ENCODE measurements at places on chromosomes 1 and 21.

DNA sequence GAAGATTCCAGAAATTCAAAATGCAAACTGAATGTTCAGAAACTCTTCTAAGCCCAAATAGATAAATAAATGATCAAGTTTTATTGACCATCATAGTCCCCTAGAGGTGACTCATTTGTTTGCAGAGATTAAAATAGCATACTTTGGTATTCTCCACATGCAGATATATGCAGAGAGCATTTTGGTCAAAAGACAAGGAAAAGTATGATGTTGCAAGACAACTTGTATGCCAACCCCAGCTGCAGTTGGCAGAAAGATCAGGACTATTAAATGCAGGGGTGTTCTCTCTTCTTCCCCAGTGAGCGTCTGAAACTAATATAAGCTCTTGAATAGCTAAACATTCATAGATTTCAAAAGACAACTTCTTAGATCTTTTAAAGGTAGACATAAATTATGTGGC, 404.9 kb downstream of the LTN1 start:
- no peak for DNase-seq

- DNase-seq = no peak
Observed at GRCh38 chr1:202288177-202288576, 53.6 kb downstream of the UBE2T start.

GRCh38 chr21:28795251-28795650, 197.4 kb downstream of the LTN1 start:
- no peak for DNase-seq

DNA sequence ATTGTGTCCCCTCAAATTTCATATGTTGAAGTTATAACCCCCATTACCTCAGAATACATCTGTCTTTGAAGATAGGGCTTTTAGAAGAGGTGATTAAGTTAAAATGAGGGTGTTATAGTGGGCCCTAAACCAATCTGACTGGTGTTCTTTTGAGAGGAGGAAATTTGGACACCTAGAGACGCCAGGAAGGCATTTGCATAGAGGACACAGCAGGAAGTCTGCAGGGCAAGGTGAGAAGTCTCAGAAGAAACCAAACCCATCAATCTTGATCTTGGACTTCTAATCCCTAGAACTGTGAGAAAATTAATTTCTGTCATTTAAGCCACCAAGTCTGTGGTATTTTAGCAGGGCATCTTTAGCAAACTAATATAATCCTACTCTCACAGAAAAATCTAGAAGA, 13.0 kb downstream of the GOLPH3L start:
- DNase-seq = no peak

DNA sequence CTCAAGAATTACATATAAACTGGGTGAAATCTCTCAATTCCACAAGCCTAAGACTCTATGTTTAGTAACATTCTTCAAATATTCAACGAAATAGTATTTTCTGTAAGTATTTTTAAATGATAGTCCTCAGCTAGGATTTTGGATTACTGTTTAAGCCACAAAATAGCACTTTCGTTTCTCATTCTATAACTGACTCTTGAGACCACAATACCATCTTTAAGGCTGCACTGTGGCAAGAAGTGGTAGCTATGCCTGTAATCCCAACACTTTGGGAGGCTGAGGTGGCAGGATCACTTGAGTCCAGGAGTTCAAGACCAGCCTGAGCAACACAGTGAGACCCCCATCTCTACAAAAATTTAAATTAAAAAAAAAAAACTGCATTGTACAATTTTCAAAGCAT, 126.7 kb downstream of the CDC42BPA start:
- DNase-seq = no peak

GRCh38 chr1:199226163-199226562, 587.3 kb downstream of the PTPRC start:
- peak; percentile 85 for DNase-seq

DNA sequence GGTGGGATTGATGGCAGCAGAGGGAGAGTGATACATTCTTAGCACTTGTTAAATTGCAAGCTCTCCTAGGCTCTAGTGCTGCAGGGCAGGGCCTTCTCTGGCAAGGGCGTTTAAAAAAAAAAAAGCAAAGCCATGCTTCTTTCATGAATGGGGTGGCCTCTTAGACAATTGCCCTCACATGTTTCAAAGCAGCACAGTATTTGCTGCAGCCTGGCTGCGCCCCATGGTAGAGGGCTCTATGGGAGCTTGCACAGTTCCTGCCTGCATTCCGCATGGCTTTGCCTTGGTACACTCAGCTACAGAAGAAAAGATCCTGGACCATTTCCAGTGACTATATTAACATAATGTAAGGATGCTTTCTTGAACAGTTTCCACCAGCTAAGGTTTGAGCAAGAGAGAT, 267.2 kb downstream of the ZNF648 start:
- no peak for DNase-seq

DNA sequence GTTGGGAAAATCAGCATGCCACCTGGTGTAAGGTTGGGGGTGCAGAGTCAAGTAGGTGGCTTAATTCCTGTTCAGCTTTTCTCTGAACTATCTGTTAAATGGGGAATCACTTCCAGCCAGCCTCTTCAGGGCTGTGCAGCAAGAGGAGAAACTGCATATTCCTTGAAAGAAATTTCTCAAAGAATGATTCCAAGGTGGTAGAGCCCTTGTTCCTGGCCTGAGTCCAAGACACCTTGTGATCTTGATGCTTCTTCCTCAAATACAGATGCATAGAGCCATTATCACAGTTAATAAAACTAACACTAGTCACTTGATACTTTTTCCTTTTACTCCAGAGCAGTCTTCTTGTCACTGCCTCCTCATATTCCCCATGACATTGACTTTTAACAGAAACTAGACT, 5.2 kb downstream of the TXLNA start:
- DNase-seq = no peak

DNA sequence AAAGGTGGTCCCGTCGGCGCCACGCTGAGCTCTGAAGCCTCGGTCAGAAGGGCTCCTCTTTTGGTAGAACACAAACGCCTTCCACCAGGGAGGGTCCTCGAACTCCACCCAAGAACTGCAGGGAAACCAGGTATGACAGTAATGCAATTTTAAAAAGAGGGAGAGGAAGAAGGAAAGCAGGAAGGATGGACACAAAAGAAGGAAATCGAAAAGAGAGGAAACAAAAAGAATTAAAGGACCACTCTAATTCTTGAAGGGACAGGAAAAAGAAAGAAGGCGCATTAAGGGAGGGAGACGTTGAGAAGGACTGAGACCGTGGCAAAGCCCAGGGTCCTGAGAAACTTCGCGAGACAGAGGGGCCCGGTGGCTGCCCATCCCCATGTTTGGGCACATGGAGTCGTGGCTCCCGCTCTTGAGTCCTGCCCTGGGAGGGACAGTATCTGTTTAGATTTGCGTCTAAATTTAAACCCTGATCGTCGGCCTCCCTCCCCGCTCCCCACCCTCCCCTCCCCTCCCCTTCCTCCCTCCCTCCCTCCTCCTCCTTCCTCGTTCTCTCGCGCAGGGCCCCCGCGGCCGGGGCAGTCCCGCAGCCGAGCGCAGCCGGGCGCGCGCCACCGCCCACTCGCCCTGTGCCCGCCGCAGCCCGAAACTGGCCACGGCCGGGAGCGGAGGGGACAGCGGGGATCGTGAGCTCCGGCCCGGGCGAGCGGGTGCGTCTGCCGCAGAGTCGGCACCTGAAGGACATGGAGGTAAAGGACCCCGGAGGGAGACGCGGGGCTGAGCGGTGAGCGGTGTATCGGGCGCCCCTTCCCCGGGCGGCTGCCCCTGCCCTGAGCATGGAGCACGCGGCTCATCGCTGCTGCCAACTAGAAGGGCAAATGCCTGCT, at the start of gene RCSD1:
Gene RCSD1 (plus strand): TSS at position 552 of the 887 bp plus-strand sequence. CDS start 192 bp downstream, at position 744.
- DNase-seq = no peak

DNA sequence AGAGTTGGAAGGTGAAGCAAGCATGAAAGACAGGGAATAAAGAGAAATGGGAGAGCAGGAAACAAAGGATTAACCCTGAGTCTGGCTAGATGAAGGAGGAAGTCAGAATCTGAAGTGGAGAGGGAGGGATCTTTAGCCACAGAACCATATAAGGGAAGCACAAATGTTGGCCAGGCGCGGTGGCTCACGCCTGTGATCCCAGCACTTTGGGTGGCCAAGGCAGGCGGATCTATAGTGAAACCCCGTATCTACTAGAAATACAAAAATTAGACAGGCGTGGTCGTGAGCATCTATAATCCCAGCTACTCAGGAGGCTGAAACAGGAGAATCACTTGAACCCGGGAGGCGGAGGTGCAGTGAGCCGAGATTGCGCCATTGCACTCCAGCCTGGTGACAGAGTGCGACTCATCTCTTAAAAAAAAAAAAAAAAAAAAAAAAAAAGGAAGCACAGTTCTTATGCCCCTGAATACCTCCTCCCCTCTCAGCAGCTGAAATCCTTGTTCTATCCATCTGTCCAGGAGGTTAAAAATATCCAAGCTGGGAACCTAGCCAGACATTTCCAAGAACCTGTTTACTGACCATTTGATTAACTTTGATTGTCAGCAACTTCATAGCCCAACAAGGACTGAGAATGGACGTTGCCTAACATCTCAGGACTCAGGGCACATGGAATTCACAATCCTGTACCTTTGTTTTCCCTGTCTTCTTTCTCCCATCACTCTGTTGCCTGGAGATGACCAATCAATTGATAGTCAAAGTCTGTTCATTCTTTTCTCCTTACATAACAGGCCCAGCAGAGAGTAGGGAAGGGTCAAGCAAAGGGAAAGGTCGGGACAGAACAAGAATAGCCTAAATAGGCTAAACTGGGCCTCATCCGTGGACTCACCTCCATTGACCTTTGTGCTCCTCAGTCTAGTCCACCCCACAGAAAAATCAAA, 10.6 kb downstream of the TXNIP start:
- peak; percentile 63 for DNase-seq

DNA sequence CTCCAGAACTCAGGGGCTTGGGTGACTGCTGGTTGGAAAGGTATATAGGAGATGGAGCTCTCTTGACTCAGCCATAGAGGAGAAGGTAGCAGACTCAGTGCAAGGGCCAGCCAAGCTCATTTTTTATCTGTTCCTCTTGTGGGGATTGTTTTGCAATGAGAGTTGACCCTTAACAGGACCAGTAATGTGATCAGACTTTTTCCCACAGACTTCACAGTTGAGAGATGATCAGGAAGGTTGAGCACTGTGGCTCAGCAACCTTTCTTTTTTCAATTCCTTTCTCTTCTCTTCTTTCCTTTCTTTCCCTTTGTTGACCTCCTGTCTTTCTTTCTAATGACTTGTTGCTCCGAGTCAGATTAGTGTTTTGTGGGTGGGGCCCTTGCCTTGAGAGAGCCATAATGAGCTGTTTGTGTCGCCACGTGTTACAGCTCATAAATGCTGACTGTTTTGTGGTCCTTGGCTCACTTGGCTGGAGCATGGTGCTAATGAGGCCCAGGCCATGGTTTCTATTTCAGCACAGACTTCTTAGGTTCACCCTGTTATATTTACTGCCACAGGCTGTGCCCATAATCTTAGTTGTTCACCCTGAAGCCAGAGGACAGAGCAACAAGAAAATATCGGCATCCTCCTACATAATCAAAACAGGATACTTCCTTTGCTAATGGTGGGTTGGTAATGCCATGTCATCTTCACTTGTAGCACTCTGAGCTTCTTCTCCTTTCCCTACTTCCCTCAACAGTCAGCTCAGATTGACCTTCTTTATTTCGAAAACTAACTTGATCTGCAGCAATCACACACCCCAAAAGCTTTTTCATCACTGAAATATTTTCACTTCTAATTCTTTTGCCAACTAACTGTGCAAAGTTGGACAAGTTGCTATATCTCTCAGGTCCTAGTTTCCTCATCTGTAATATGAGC, 13.9 kb downstream of the ADAM30 start:
- DNase-seq = no peak

DNA sequence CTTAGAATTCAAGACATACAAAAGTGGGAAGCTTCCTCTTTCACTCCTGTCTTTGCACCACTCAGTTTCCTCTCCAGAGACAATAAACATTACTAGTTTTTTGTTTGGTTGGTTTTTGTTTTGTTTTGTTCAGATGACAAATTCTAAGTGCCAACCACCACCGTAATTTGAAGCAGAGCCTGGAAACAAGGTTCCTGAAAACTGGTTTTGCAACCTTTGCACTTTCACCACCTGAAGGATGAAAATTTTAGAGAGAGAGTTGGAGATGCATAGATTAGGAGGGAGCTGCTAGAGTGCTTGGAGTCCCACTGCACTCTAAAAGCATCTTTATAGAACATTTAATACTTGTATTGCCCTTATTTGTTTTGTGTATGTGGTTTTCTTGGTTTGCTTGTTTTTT, 20.2 kb upstream of the MGST3 start:
- no peak for DNase-seq

- DNase-seq = no peak
Observed at GRCh38 chr1:29601021-29601420, 364.7 kb downstream of the PTPRU start.

GRCh38 chr21:46427516-46427915, 31.2 kb upstream of the DIP2A start:
- no peak for DNase-seq

DNA sequence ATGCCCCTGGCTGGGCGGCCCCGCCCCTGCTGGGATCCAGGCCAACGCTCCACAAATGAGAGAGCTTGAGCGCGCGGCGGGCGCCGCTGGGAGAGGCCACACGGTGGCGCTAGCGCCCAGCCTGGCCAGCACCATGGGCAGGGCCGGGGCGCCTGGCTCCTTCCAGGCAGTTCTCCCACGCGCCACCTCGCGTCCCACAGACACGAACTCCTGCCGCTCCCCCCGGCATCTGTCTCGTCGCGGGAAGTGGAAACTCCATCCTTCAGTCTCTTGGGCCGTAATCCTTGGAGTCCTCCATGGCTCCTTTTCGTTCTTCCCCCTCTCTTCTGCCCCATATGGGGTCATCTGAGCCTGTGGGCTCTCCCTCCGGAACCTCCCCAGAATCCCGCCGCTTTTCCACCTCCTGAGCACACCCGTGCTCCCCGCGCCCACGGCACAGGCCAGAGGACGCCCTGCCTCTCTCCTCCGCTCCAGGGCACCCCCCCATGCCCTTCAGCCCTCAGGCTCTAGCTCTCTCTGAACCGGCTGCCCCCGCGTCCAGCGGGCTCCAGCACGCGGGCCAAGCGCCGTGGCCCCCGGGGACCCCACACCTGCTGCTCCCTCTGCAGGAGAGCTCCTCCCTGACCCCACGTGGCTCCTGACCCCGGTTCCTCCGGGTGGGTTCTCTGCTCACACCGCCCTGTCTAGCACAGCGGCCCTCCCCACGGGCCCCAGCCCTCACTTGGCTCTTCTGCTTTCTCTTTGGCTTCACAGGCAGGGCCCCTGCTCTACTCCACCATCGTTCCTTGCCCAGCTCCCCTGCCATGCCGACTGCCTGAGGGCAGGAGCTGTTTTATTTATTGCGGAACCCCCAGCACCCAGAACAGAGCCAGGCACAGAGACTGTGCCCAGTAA, 31.9 kb upstream of the EDN2 start:
- DNase-seq = peak; percentile 75
